ENCODE measurements at places on chromosomes 4 and X.

DNA sequence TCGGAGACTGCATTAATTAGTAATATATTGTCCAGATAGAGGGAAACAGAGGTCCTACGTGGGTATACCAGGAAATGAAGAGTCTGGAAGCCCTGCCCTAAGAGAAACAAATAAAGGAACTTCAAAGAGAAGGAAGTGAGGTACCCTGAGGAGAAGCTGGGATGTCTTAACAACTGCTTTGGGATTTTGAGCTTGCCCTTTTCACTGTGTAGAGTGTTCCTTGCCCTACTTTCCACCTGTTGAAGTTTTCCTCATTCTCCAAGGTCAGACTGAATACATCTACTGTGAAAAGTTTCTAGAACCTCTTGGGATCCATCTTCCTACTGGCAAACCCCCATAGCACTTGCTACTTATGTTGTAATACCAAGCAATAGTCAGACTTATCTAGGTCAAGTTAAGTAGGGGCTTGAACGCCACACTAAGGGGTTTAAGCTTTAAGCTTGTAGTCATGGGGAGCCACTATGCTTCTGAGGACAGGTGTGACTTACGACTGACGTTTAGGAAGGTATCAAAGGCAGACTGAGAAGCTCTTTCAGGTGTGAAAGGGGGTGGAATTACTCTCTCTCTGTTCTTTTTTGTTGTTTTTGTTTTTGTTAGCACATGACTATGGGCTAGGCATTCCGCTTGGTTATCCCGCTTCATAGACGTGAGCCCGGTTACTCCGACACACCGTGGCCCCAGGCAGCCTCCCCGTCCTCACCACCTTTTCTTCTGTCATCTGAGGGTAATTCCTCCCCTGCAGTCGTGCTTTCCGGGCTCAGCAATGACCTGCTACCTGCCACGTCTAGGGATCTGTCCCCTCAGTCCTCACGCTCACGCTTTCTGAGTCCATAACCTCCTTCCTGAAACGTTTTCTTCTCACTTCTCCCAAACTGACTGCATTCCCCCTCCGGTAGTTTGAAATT, 959 bp upstream of the REST start:
- peak; percentile 55 for DNase-seq

GRCh38 chrX:22594766-22595165, 322.1 kb downstream of the CBLL2 start:
- DNase-seq: no peak

DNA sequence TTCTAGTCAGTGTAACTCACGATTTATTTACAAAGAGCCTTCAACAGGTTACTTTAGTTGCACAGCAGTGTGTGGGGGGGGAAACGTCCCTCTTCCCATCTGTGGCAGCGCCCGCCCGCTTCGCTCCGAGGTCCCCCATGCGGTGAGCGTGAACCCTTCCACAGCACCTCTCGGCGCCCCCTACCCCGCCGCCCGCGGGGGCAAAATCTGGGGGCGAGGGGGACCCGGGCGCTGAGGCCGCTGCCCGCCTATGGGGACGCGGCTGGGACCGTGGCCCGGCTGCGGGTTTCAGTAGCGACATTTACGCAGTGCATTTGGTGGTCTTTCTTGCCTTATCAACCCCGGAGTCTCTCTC, 6.4 kb downstream of the NKX6-1 start:
- DNase-seq: no peak

- peak; percentile 17 for DNase-seq
Observed at GRCh38 chrX:123422875-123423274, 238.8 kb downstream of the GRIA3 start.

DNA sequence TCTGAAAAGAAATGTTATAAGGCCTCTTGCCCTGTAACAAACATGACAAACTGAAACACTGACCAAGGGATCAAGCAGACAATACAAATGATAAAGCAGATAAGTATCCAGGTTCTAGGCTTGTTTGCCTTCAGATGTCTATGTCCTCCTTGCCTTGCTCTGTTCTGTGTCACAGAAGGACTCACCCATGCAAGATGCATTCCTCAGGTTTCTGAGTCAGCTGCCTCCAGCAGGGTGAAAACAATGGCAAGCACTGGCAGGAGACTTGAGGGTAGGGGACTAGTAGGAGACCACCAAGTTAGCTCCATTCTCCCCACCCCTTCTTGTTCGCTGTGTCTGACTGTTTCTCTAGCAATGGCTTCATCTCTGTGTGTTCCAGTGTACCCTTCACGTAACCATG, 76.6 kb upstream of the CXXC4 start:
- DNase-seq: peak; percentile 90

DNA sequence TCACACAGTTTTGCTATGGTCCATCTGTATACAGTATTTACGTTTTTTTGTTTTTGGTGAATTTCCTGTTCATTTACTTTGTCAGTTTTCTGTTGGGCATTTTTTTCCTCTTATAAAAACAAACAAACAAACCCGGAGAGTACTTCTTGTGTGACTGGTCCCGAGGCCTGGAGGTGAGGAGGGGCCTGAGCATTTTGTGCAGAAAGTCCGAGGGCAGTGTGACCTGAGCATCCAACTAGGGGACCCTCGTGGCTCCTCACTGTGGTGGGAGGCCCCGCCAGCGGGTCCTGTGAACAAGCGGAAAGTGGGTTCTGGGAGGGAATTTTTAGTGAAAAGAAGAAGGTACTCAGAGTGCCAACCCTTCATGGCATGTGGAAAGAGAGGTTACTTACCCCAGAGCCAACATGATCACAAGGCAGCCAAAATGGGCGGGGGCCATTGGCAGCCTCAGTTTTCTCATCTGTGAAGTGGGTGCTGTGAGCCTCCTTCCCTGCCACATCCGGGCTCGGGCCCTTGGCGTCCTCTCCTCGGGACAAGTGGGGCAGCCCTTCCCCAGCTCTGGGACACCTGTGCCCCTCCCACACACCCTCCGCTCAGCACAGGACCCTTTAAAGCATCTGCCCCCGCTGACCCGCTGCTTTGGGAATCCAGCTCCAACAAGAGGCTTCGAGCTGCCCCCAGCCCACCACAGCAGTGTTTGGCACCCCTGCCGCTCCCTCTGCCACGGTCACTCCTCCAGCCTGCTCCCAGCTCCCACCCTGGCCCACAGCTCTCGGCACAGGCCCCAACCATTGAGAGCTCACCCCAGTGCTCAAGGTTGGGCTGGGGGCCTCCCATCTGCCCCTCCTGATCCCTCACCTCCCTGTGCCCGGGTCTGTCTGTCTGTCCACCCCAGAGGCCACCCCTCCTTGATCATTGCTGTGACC, 22.8 kb upstream of the GPR78 start:
- no peak for DNase-seq

All from mesendoderm (in vitro differentiated cells).